ENCODE measurements at places on chromosomes 6 and 20.

DNA sequence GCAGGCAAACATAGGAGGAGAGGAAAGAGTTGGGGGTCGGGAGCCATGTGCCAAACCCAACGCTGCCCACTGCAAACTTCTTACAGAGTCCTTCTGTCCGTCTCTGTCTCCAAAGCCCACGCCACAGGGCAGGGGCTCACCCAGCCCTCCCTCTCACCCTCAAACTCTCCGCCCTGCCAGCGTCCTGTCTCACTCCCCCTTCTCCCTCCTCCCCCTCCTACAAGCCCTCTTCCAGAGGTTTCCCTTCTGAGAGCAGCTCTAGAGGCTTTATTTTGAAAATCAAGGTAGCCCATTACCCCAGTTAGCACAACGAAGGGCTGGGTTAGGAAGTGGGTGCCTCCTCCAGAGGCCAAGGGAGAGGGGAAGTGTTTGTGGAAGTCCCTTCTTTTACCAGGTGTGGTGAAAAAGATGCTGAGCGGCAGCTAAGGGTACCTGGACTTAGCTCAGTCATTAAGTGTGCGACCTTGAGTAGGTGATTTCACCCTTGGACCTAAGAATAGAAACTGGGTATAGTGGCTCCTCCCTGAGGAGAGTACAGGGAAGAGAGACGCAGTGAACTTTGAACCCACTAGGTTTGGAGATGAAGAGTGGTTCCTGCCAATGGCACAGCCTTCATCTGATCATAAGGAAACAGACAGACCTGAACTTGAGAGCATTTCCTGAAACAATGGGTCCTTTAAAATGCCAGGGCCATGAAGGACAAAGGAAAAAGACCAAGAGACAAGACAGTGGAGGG, 123.8 kb downstream of the BANF2 start:
- DNase-seq = no peak

DNA sequence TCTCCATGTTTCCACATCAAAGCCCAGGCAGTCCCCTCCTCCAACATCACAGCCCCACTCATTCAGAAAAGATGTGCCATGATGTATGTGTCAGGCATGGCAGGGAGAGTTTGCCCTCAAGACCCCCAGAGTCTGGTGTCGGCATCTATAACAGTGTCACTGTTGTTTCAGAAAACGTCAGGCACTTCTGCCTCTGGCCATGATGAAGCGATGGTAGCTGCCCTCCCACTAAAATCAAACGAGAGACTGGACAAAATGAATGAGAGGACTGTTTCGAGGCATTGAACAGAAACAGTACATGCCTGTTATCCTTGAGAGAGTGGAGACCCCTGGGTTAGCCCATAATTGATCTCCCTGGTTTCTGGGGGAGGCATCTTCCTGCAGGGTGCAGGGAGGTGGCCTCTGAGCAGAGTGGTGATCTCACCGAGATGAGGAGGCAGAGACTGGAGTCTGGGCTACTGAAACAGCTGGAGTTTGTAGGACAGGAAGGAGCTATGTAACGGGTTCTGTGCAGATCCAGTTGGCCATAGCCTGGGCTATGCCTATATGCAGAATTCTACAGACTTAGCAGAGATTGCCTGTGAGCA, 144.5 kb downstream of the SYCP2 start:
- no peak for DNase-seq

- DNase-seq = no peak
Observed at GRCh38 chr6:37695273-37695672, 2.4 kb downstream of the MDGA1 start.

DNA sequence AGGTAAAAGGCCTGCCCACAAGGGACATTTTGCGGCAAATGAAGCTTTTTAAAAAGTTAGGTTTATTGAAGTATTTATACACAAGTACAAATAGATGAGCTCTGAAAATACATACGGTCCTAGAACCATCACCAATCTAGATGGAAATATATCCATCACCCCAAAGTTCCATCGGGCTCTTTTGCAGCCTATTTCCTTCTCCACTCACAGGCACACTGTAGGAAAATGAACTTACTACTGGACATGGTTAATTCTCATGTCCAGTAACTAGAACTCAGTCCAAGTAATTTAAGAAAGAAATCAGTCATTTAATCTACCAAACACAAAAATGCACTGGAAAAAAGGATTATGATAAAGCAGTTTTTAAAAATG, 6.2 kb downstream of the PCNA start:
- DNase-seq = no peak

- no peak for DNase-seq
Observed at GRCh38 chr6:72238021-72238420, 351.7 kb downstream of the RIMS1 start.

DNA sequence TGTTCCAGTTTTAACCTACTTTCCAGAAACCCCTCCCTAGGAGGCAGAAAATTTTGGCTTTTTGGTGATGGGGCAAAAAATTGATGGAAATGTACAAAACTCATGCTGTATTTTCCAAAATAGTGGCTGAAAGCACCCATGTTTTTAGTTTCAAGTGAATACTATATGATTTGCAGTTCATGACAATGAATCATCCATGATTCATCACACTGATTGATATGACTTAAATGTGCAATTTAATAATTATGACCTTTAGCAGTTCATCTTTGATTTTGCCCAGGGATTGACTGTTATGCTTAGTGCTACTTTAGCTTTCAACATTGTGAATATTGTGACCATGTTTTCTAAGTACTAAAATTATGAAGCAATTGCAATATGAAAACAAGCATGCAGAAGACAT, 478.7 kb downstream of the HTR1B start:
- no peak for DNase-seq

- DNase-seq = peak; percentile 68
Observed at GRCh38 chr6:41939848-41940758, 1.5 kb downstream of the CCND3 start.
